ENCODE measurements at places on chromosomes 3 and 15.

DNA sequence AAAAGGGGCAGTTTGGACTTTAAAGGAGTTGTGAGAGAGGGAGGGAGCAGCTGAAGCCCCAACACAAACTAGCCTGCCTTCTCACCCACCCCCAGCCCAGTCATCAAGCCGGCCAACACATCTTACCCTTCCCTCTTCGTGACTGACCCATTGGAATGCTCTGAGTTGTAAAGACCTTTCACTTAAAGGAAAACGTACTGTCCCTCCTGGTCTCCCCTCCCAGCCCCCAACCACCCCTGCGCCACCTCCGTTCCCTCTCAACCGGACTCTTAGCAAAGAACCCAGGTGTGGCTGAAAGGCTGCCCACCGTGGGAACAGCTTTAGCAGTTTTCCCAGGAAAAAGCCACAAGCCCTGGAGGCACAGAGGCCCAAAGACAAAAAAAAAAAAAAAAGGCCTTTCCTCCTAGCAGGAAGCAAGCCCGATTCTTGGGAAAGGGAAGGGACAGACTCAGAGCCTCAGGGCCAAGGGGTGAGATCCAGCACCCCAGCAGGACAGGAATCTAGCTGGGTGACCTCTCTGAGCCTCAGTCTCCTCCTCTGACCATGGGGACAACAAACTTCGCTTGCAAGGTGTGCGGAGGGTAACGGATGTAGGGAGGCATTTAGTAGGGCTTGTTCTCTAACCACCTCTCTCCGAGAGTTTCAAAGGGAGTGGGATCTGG lies 2.4 kb downstream of the CYP11A1 start:
- DNase-seq: no peak

DNA sequence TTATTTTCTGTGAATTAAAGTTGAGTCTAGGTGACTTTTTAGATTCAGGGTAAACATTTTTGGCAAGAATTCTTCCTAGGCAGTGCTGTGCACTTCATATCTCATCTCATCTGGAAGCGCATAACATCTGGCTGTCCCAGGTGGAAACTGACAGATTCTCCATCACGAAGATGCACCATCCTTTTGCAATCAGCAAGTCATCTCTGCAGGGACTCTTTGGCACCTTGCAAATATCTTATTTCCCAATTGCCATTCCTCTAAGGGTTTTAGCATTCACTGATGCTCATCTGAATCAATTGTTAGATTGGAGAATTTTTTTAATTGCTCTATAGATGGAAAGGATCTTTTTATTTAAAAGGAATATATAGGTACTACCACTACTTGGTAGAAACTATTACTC lies 282.7 kb upstream of the ATP10A start:
- DNase-seq: no peak

DNA sequence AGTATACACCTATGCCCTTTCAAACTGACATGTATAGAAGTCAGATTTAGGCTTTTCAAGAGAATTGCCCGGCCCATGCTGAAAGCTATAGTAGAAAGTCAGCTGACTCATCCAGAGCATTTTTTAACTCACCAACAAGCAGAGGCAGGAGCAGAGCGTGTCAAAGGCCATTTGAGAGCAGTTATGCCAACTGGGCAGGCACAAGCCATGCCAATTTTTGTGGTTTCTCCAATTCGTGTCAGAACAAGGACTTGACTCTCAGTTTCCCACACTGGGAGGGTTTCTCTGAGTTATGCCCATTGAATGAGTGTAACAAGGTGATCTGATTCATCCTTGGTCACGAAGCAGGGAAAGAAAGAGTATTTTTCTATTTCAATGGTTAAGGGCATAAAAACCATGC lies 403.3 kb upstream of the THBS1 start:
- no peak for DNase-seq

DNA sequence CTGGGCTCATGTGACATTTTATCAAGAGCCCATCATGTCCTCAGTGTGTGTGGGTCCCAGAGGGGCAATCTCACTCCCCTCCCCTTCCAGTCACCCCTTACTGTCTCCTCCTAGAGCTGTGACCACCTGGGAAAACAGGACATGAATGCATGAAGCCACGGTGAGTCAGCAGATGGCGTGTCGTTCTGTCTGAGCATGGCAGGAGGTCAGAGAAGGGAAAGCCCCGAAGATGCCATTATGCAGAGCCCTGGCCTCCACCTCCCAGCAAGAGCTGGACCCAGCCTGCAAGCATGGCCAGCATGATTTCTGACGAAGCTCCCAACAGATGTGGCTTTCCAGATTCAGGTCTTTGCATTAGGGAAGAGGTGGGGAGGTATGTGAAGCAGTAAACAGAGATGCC lies 118.5 kb downstream of the TLE3 start:
- DNase-seq: peak; percentile 56

DNA sequence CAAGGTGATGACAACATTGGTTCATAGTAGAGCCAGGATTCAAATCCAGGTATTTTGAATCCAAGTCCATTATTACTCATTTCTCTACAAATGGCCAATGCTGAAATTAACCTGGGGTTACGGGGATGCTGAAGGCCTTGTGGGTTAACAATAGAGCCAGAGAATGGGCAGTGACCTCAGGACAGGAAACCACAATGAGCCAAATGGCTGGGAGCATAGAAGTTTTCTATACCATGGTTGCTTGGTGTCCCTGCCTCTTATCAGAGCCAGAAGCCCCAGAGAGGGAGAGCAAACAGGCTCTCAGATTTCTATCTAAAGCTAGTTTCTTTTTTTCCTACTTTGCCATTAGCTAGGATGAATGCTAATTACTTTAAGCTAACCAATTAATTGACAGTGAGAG lies 82.3 kb downstream of the TNIK start:
- no peak for DNase-seq

DNA sequence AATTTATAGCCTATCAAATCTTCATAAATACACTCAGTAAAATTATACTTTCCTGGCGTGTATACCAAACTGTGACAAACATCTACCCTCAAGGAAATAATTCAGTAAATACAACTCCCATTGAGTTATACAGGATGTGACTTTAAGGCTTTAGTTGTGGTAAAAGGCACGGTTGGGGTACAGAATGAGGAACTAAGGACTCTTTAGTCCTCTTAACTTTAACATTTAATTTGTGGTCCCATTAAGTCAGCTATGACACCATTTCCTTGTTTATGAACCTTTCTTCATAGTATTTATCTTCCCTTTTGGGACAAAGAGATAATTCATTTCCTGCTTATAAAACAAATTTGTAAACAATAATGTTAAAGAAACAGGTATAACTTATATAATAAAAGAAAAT lies 30.2 kb downstream of the IFT80 start:
- DNase-seq: no peak

DNA sequence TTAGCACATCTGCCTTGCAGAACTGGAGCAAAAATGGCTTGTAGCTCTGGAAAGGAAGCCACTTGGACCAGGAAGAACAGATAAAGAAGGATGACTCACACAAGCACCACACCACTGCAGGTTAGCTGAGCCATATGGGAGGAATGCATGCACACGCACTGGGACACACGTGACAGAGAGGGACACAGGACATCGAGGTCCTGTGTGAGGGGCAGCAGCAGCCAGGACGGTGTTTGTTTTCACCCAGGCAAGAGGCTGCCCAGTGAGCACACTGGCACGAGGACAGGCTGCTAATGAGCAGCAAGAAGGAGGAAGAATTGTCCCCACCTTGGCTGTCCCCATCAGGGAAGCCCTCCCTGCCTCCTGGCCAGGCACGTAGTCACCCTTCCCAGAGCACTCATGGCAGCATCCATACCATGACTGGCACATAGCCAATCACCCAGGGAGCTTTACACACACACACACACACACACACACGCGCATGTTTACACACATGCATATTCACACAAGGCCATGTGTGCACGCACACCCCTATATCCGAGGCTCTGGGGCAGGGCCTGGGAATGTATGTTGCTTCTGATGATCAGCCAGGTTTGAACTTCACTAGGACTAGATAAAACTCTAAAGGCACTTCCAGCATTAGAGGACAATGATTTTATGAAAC lies 24.0 kb upstream of the SPTBN5 start:
- peak; percentile 64 for DNase-seq

DNA sequence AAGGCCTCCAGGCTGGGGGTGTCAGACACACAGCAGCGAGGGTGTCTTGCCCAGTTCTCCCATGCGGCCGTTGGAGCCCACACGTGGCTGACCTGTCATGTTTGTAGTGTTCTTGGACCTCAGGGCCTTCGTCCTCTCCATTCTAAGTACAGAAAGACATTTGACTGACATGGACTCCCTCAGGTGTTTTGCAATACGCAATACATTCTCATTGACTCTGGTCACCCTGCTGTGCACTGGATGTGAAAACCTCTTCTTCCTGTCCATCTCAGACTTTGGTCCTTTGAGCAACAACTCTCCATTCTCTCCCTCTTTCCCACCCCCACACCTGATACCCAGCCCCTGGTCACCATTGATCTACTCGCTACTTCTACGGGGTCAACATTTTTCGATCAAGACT lies 28.9 kb upstream of the ACAD9 start:
- no peak for DNase-seq

- no peak for DNase-seq
Measured at GRCh38 chr3:123508178-123508577, 59.3 kb upstream of the ADCY5 start.

DNA sequence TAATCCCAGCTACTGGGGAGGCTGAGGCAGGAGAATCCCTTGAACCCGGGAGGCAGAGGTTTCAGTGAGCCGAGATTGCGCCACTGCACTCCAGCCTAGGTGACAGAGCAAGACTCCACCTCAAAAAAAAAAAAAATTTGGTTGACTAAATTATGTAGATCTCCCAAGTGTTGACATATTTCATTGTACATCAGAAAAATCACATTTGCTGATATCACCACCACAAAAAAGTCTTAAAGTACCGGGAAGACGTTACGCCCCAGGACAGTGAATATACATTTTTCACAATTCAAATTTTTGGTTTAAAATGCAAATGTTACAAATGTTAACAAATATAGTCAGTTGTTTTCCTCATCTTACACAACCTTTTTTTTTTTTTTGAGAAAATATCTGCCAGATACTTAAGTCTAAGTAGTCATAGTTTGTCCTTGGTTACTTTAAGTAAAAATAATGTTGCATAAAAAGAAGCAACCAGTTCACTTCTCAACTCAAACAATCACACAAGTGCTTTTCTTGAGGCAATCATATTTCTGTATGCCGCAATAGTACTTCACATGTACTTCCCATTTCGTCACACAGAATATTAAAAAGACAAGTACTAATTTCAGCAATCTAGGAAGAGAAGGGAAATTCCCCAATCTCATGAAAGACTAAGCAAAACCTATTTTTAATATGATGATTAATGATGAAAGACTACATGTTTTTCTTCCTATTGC lies 41.0 kb upstream of the TCF12 start:
- DNase-seq: no peak

- peak; percentile 16 for DNase-seq
Measured at GRCh38 chr15:95812491-95812890, 518.0 kb upstream of the NR2F2 start.

DNA sequence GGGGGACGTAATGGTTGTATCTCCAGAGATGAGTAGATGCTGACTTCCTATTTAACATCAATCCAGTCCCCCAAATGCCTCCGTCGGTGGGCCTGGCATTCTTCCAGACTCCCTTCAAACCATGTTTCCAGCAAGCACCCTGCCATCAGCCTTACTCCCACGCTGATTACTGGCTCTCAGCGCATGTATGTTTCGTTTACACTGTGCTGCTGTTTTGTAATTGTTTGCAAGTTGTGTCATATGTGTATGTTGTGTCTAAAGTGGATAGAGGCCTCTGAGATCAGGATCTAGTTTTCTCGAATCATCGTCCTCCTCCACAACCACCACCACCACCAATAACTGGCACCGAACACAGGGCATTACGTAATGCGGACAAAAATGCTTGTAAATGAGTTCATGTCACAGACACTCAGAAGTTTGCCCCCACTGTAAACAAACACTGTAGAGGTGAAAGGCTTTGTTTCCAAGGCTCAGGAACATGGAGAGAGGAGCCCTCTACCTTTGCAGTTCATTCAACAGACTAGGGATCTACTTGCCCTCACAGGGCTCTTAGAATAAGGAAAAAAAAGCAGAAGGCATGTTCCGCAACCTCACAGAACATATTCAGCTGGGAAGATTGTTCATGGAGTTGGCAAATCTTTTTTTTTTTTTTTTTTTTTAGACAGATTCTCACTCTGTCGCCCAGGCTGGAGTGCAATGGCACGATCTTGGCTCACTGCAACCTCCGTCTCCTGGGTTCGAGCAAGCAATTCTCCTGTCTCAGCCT lies 46.1 kb upstream of the SEMA4B start:
- peak; percentile 80 for DNase-seq

GRCh38 chr3:10463533-10464434 lies 41.6 kb downstream of the ATP2B2 start:
- no peak for DNase-seq

DNA sequence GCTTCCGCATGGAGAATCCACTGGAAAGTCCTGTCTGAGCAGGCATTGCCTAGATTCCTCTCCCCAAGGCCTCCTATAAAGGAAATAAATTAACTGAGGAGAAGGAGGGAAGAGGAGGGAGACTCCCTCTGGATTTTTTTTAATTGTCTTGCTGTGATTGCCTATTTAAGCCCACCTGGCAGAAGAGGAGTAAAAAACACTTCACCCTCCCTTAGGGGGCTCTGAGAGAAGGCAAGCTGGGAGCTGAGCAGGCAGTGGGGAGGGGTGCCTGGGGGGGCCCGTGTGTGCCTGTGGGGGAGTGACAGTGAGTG lies 109.9 kb downstream of the OXNAD1 start:
- no peak for DNase-seq

- no peak for DNase-seq
Measured at GRCh38 chr3:102230057-102230456, 204.8 kb upstream of the ZPLD1 start.

DNA sequence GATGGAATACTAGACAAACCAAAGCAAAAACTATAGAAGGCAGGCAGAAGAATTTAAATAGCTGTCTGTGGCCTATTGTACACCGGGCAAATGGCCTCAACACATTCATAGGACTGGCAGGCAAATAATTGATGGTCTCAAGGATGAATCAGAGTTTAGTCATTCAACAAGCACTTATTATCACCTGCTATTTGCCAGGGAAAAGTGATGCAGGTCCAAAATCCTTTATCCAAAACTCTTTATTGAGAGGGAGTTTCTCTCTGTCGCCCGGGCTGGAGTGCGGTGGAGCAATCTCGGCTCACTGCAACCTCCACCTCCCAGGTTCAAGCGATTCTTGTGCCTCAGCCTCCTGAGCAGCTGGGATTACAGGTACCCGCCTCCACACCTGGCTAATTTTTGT lies 2.3 kb downstream of the EIF2AK4 start:
- DNase-seq: peak; percentile 62

DNA sequence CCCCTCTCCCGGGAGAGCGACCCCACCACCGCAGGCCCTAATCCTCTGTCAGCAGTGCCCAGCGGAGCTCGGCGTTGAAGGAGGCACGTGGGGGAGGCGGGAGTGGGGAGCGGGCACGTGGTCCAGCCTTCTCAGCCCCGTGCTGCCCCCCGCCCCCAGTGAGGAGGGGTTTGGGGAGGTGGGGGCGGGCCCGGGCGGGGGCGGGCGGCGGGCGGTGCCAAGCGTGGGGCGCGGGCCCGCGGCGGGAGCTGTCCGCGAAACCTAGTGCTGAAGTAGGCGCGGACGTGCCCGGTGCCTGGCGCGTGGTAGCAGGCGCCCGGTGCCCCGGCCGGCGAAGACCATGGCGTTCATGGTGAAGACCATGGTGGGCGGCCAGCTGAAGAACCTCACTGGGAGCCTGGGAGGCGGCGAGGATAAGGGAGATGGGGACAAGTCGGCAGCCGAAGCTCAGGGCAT lies at the start of gene CPLX3:
TSS of gene CPLX3 (plus strand) at position 264 of the 456 bp plus-strand sequence. CDS start at position 341, 77 bp downstream.
- peak; percentile 59 for DNase-seq

All from astrocyte of the hippocampus (primary cell).